ENCODE measurements at places on chromosomes 6 and 20. TPM values are rescaled to one million over a fixed set of nuclear protein-coding genes. Genes with fewer than 3 reads are reported as not detected.

DNA sequence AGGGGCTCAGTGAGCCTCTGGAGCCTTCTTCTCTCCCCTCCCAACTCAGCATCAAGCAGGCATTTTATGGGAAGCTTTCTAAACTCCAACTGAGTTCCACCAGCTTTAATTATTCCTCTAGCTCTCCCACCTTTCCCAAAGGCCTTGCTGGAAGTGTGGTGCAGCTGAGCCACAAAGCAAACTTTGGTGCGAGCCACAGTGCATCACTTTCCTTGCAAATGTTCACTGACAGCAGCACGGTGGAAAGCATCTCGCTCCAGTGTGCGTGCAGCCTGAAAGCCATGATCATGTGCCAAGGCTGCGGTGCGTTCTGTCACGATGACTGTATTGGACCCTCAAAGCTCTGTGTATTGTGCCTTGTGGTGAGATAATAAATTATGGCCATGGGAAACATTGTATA lies 78.8 kb downstream of the ASXL1 start:
- no peak for DNase-seq

DNA sequence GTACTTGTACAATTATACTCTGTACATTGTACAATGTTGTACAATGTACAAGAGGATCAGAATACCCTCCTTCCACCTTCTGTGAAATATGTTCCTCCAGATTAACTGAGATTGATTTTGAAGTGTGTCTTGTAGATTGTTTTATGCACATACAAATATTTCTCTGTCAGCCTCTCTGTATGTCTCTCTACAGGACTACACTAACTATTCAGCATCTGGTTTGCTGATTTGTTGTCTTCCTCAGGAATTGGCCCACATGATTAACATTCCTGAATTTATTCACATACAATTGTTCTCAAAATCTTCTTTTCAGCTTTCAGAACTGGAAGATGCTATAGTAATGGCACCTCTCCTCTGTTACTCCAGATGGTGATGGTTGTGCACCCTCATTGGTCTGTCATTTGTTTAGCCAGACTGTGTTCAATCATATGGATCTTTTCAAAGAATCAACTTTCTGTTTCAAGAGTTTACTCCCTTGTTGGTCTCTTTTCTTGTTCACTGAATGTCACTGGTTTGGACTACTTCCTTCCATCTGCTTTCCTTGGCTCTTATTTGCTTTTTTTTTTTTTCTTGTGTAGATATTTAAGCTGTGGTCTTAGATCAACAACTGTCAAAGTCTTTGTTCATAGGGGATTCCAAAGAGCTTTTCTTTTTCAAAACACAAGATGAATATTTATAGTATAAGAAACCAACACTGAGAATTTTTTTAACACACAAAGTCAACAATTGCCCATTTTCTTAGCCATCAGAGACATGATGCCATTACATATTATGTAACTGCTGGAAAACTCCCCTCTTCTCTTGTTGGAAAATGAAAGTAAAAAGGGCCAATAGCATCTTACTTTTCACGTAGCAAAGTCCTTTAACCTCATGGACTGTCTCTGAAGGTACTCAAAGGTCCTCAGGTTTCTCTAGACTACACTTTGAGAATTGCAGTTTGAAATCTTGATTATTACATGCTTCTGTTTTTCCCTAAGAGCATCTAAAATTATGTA lies 67.9 kb downstream of the LPA start:
- no peak for DNase-seq

- no peak for DNase-seq
These were observed 67.7 kb downstream of the ANKRD6 start for GRCh38 chr6:89500611-89501010.

DNA sequence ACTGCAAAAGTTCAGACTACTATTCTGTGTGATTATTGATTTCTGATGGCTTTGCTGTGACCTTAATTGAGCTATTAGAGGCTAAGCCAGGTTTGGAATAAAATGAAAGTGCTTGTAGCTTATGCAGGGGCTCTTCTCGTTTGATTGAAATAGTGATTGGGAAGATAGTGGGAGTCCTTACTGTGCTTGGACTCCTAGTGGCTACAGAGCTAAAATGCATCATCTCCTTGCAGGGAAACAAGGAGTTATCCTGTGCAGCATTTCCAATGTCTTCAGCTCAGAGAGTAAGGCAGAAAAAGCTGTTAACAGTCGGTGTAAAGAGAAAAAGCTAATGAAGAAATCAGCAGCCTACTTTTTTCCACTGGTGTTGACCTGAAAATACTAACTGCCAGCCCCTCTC lies 173.5 kb downstream of the SLC35F1 start:
- no peak for DNase-seq

GRCh38 chr6:134805168-134805567 lies 144.7 kb downstream of the ALDH8A1 start:
- no peak for DNase-seq

DNA sequence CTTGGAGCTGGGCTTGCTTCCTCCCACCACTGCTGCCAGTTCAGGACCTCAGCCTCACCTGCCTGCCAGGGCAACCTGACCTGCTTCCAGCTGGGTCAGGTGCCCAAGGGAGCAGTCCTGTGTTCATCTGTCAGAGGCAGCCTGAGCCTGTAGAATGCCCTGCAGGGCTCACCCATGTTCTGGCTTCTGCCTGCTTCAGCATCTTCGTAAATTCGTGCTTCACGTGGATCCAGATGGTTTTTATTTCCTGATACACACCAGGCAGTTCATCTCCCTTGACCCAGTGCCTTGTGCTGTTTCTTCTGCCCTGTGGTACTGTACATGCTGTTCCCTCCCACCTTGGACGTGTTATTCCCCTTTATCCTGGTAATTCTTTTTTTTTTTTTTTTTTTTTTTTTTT lies 50.2 kb downstream of the ARID1B start:
- no peak for DNase-seq

- no peak for DNase-seq
These were observed 13.9 kb downstream of the TOMM6 start for GRCh38 chr6:41801380-41801779.

GRCh38 chr6:100665041-100665380 lies 200.3 kb upstream of the SIM1 start:
- DNase-seq, result no peak

GRCh38 chr20:22597303-22597702 lies 12.9 kb upstream of the FOXA2 start:
- DNase-seq, result no peak

- no peak for DNase-seq
These were observed 133.6 kb downstream of the DNAH8 start for GRCh38 chr6:38848760-38849159.

GRCh38 chr6:103723438-103724322 lies 1136.0 kb downstream of the HACE1 start:
- DNase-seq, result no peak

GRCh38 chr6:31293343-31293742 lies 21.5 kb upstream of the HLA-C start:
- no peak for DNase-seq

DNA sequence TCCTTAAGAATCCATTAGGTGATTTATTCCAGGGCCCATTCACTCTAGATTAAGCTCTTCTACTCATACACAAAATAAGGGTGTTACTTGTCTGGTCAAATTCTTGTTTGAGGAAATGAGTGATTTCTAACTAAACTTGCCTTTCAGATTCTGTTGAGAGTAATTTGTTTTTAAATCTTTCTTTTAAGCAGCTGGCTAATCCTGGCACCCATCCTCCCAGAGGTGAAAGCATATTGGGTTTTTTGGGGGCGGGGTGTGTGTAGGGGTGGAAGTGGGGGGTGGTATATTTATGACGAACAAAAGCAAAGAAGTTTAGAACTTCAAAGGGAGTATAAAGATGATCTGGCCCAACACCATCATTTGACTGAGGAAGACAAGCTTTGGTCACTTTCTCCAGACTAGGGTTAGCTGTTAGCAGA lies 94.7 kb downstream of the RTN4IP1 start:
- no peak for DNase-seq

DNA sequence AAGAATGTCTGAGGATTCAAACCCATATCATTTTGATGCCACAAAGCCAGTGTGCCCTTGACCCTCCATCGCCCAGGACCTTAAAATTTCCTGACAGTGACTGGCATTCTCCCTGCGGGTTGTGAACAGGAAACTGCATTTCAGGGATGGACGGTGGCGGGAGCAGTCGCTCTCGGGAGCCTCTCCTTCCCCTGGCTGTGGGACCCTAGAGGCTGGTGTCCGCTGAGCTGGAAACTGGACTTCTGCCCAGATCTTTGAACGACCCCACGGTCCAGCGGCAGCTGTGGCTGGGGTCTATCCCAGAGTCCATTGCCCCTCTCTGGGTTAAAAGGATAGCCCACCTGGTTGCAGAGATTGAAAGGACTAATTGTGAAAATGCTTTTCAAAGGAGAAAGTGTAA lies 1.4 kb upstream of the SEC63 start:
- no peak for DNase-seq

GRCh38 chr6:139364302-139364981 lies 10.0 kb downstream of the CITED2 start:
- DNase-seq, result no peak

DNA sequence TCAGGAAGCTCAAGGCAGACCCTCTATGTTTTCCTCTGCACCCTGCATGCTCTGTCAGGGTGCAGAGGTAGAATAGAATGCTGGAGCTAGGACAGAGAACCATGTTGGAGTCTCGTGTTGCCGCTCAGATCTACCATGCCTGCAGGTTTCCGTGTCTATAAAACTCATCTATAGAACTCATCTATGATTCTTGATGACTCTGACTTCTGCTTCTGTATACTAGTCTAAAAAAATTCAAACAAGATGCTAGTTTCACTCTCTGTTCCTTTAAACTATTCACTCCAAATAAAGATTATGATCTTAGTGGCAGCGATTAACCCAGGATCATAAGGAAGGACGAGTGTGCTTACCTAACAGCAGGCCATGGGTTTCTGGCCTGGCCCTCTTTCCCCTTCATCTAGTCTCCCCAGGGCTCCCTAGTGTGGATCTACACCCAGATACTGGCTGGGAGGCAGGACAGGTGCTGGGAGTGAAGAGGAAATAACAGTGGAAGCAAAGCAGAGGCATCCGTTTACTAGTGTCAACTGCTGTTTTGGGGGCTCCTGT lies 162.7 kb upstream of the SUPT3H start:
- no peak for DNase-seq

- no peak for DNase-seq
These were observed 150.2 kb downstream of the TBC1D7 start for GRCh38 chr6:13178107-13178506.

- no peak for DNase-seq
These were observed 121.5 kb upstream of the RIPOR2 start for GRCh38 chr6:25057111-25057905.

GRCh38 chr6:144294016-144294415 lies 8.9 kb downstream of the UTRN start:
- DNase-seq, result no peak

DNA sequence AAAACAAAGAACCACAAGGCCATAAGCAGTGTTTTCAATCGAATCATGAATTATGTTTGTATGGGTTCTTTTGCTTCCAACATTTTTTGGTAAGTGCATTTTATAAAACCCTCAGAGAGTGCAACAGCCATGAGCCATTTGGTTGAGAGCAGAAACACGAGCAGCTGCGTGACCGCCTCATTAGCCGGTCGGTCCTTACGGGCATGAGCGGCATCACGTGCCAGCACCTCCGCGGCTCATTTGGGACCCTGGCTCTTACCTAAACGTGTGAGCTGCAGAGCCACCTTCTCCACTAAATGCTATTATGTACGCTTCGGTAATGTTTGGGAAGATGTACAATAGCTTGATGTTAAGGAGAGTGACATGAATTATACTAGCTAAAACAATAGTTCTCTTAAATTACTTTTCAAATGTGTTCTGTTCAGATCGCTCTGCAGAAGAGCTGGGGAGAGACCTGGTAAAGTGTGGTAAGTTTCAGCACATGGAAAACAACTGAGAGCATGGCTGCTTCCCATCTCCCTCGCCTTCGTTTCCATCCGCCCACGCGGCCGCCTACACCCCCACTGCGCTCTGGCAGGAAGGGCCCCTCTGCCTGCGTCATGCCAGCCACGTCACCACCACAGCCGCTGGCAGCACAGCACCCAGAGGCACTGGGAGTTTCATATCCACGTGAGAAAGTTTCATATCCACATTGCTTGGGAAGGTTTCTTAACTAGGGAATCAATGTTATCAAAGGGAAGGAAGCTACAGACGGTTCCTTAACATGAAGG lies 23.7 kb upstream of the PDE10A start:
- no peak for DNase-seq

DNA sequence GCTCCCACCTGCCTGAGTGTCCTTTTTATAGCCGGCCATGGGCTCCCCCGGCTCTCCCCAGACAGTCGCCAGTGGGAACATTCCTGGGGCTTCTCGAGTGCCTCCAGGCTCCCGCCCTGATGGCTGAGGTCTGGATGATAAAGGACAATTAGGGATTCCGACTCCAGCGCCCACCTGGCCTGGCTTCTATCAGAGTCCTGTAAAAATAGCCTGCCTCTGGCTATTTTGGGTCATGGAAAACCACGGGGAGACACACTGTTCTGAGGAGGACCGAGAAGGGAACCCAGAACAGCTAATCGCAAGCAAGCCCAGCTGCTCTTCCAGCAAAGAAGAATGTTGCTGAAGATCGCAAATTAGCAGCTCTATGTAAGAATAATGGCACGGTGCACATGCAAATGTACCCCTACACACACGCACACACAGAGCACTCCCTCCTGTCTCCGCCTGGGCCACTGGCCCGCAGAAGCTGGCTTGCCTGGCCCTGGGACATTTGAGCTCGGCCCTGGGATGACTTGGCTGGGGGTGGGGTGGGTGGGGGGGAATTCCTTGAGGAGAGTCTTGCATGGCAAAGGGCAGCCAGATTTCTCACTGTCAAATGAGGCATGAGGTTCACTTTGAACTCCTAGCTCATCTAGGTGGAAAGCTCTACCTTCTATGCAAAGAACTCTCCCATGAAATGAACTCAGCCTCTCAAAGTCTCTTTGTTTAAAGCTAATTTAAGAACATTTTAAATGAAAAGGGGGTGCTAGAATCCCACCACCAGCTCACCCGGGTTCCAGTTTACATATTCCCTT lies 55.3 kb downstream of the CTCFL start:
- no peak for DNase-seq

The GCLC gene
- total RNA-seq, result 26.7 TPM

The IYD gene
- total RNA-seq, result not detected

The BEND6 gene
- 0.30 TPM for total RNA-seq

The SLA2 gene
- 0.30 TPM for total RNA-seq

The FAXC gene
- total RNA-seq, result not detected

The PI3 gene
- not detected for total RNA-seq

The PRR18 gene
- 0.11 TPM for total RNA-seq

The MBOAT1 gene
- 5.3 TPM for total RNA-seq

The SRF gene
- total RNA-seq, result 77.6 TPM

The SLC2A10 gene
- 3.1 TPM for total RNA-seq

The LCA5 gene
- total RNA-seq, result 2.2 TPM

The SLC35F1 gene
- 5.8 TPM for total RNA-seq

The ADTRP gene
- not detected for total RNA-seq

The HLA-DMB gene
- 8.8 TPM for total RNA-seq

The HSPA12B gene
- 17.5 TPM for total RNA-seq

The ANKRD66 gene
- total RNA-seq, result not detected

The PRKN gene
- total RNA-seq, result 19.5 TPM

The FAM209B gene
- total RNA-seq, result not detected

Measured in Right ventricle myocardium inferior (tissue), 1 donor.